Glomerular endothelial cell (primary cell): ENCODE measurements at places on chromosomes 5 and 9. TPM values are rescaled to one million over a fixed set of nuclear protein-coding genes. Genes with fewer than 3 reads are reported as not detected.

PLPP7 gene
- total RNA-seq, result 3.3 and 4.4 TPM in 2 replicates

SPINK13 gene
- not detected in 2 replicates for total RNA-seq

SLIT3 gene
- total RNA-seq, result 1.3 and 7.4 TPM in 2 replicates

TBC1D2 gene
- 7.2 and 8.6 TPM in 2 replicates for total RNA-seq

HINT2 gene
- total RNA-seq, result 13.8 and 24.6 TPM in 2 replicates

TNPO1 gene
- total RNA-seq, result 182 and 199 TPM in 2 replicates

SLC34A1 gene
- not detected in 2 replicates for total RNA-seq

CDKN2B-AS1 gene
- 2.9 and 7.1 TPM in 2 replicates for total RNA-seq

IL9 gene
- not detected in 2 replicates for total RNA-seq

GOLM1 gene
- 100 and 120 TPM in 2 replicates for total RNA-seq

C8G gene
- not detected in 2 replicates for total RNA-seq

- DNase-seq, result no peak
Observed at GRCh38 chr9:136437430-136437829, 2.2 kb downstream of the INPP5E start.

DNA sequence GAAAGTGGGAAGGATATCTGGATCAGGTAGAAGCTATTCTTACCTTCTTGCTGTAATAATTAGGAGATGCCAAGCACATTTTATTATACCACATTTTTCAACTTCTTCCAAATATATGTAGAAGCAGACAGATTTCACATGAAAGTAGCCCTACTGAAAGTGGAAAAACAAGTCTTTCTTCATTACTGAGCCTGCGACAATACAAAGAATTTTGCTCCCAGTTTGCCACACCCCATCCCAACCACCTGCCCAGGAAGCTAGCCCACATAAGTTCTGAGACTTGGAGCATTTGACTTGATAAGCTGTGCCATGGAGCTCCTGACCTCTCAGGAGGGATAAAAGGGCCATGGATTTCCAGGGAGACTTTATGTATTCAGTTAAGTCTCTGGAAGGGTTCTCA is 249.1 kb upstream of the ADCY2 start:
- no peak for DNase-seq

DNA sequence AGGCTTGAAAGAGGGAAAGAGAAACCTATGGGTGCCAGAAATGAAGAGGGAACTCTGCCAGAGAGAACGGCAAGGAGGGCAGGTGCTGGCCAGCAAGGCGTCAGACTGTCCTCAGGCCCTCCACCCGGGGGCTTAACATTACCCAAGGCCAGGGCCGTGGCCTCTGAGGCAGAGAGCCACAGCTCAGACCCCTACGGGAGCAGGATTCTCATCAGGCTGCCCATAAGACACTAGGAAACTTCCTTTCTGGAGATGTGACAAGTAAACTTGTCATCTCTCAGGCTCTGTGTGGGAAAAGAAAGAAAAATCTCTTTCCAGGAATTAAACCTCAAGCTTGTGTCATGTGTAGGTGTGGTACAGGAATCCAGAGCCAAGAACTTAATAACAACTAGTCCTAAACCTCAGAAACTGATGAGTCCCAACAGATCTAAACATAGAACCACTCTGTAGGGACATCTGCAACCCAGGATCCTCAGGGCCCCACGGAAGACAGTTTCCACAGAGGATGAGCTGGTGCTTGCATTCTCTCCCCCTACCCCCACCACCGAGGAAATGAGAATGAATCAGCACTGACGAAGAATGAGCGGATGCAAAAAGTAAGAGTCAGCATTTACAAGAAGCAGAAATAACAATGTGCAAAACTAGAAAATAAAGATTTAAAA is 74.3 kb downstream of the DCP2 start:
- no peak for DNase-seq

GRCh38 chr5:79236970-79237739 is 1.2 kb downstream of the JMY start:
- DNase-seq, result no peak

- no peak for DNase-seq
Observed at GRCh38 chr5:33257807-33258429, 182.8 kb upstream of the TARS1 start.

- no peak for DNase-seq
Observed at GRCh38 chr9:21558079-21558478, 76.0 kb upstream of the IFNE start.

- DNase-seq, result no peak
Observed at GRCh38 chr5:179270581-179271427, 74.5 kb downstream of the ADAMTS2 start.

DNA sequence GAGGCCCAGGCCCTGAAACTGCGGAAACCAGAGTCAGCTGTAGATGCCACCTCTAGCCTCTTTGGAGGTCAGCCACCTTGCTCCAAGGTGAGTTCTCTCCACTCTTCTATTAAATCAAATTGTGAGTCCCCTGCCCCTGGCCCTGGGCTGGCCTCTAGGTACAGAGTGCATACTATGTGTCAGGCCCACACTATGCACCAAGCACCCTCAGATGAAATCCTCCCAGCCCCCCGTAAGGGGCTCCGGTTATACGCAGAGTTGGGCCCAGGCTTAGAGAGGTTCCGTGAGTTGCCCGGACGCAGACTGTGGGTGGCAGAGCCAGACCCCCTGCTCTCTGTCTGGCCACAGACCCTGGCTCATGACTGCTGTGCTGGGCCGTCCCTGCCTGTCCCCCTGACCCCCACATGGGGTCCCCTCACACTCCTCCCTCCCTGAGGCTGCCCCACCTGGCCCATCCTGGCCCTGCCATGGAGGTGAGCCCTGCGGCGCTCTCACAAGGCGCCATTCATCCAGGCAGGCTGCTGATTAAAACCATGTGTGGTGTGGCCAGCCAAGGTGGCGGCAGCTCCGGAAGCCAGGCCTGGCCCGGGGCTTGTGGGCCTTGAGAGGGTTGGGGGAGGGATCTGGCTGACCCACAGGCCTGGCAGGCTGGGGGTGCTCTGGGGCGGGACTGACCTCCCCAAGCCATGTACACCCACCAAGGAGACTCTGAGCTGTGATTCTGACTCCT is 65.5 kb upstream of the SYNPO start:
- no peak for DNase-seq

- DNase-seq, result no peak
Observed at GRCh38 chr9:36189976-36190375, 745 bp upstream of the CLTA start.

- no peak for DNase-seq
Observed at GRCh38 chr5:30809933-30810332, 383.6 kb upstream of the CDH6 start.

DNA sequence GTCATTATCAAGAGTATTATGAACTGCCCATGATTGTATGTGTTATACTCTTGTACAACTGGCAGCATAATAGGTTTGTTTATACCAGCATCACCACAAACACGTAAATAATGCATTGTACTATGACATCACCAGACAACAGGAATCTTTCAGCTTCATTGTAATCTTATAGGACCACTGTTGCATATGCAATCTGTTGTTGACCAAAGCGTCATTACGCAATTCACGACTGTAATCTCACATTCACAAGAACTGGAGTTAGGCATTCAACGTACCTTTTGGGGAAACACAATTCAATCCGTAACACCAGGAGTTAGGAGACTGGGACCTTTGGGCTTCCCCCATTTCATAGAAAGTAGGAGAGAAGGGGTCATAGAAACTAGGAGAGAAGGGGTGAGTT is 20.4 kb upstream of the ARSI start:
- no peak for DNase-seq

GRCh38 chr5:60883229-60883628 is 39.2 kb upstream of the ELOVL7 start:
- no peak for DNase-seq

DNA sequence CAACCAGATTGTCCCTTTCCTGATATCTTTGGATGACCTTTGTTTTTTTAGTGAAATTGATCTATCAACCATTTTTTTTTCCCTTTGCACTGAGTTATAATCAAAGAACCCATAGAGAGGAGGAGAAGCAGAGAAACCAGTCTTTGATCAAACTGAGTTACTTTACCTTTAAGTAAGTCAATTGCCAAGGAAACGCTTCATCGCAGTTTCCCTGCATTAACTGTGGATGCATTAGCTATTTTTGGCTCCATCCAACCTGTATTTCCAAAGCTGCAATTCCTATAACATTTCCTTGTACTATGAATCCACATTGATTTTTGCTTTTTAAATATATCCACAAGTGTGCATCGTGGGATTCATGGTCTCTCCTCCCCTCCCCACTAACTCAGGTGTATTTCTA is 268.1 kb downstream of the NTRK2 start:
- no peak for DNase-seq

DNA sequence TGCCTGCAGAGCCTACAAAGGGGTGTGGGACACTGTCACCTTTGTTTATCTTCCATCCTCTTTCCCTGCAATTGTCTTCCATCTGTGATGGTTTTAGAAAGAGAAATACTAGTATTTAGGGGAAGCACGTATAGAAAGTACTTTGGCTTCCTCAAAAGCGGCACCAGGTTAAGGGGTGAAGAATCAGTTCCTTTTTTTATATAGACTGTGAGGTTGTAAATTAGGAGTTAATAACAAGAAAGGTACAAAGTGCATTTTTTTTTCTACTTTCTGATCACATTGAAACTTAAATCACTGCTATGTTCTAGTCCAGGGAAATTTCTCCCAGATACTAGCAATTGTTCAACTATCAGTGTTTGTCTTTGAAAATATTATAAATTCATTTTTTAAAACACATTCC is 219.3 kb downstream of the CEMIP2 start:
- no peak for DNase-seq

DNA sequence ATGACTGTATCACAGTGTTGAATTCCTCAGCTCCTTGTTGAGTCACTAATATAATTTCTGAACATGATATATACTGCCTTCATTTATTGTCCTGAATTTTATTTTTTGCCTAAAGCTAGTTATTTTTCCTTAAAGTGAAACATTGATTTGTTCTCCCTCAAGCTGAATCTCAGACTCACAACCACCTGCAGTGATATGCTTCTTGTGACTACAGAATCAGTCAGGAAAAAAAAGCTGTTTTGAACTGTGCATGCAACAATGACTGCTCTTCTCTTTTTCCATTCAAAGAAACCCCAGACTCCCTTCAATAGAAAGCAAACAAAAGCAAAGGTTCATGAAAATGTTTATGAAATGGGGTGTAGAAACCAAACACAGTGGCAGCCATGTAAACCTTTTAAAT is 470.2 kb upstream of the CHD1 start:
- no peak for DNase-seq

- DNase-seq, result no peak
Observed at GRCh38 chr5:127838661-127839060, 135.5 kb downstream of the CCDC192 start.

- no peak for DNase-seq
Observed at GRCh38 chr5:65611524-65611923, 12.6 kb downstream of the TRIM23 start.

- no peak for DNase-seq
Observed at GRCh38 chr9:81116340-81117137, 572.8 kb downstream of the TLE1 start.

- no peak for DNase-seq
Observed at GRCh38 chr5:81838307-81838906, 87.5 kb upstream of the SSBP2 start.

DNA sequence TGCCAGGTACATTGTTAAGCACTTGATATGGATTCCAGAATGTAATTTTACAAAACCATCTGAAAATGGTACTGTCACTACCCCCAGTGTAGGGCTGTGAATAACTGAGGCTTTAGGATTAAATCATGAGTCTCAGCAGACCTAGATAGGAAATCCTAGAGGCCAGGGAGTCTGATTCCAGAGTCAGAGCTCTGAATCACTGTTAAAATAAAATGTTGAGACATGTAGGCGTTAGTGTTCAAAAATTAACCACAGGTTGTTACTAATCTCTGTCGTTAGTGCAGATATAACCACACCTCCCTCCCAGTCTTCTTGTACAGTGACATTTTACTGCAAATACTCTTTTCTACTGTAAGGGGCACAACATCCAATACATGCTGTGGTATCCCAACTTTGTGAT is 1828.8 kb downstream of the MAT2B start:
- DNase-seq, result no peak

GRCh38 chr5:1726469-1726865 is 73.2 kb downstream of the MRPL36 start:
- no peak for DNase-seq

- no peak for DNase-seq
Observed at GRCh38 chr5:143206196-143207053, 197.1 kb downstream of the NR3C1 start.

DNA sequence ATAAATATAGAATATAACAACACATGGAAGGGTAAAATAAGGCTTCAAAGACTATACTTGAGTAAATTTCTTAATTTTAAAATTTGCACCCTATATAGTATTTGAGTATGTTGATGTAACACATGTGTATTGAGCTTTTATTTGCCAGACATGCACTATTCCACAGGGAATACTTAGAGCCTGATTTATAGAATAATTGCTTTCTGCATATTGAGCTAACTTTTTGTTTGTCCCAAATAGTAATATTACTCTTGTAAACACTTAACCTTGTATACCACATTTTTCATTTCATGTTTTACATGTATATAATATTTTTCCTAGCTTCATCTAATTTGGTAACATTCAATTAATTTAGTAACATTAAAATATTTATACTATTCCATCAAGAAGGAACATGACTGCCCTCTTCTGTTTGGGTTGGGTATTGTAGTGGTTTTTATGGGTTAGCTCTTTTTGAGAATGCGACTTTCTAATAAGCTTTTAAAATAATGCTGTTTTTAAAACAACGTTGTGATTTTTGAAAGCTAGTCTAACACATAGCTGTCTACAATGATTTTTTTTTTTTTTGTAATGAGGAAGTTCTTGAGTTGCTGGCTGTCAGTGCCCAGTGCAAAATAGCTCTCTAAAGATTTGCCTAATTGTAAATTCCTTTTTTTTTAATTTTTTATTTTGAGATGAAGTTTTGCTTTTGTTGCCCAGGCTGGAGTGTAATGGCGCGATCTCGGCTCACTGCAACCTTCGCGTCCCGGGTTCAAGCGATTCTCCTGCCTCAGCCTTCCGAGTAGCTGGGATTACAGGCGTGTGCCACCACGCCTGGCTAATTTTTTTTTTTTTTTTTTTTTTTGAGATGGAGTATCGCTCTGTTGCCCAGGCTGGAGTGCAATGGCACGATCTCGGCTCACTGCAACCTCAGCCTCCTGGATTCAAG is 4.8 kb downstream of the SUB1 start:
- peak; percentile 62 for DNase-seq

- no peak for DNase-seq
Observed at GRCh38 chr5:146779211-146779869, 99.2 kb downstream of the PPP2R2B start.

GRCh38 chr5:38465061-38465460 is 91.4 kb downstream of the LIFR start:
- DNase-seq, result no peak

- DNase-seq, result no peak
Observed at GRCh38 chr9:135768516-135769218, 66.7 kb downstream of the KCNT1 start.

DNA sequence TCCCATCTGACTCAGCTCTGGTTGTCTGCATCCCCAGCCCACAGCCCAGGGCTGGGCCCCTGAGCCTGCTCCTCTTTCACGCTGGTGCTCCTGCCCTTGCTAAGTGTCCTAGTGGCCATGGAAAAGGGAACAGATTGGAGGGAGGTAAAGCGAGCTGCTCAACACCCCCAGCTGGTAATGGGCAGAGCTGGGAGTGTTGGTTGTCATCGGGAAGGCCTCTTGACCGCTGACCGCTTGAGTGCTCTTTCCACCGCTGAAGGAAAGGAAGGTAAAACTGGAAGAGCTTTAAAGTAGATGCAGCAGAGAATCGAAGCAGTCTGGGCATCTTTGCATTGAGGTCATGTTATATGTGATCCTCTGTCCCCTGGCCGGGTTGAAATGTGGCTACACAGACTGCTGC is 60.2 kb downstream of the CRB2 start:
- DNase-seq, result no peak
